ENCODE measurements at places on chromosomes 1 and 21.

GRCh38 chr1:86365896-86366295 is 30.2 kb downstream of the ODF2L start:
- no peak for DNase-seq

DNA sequence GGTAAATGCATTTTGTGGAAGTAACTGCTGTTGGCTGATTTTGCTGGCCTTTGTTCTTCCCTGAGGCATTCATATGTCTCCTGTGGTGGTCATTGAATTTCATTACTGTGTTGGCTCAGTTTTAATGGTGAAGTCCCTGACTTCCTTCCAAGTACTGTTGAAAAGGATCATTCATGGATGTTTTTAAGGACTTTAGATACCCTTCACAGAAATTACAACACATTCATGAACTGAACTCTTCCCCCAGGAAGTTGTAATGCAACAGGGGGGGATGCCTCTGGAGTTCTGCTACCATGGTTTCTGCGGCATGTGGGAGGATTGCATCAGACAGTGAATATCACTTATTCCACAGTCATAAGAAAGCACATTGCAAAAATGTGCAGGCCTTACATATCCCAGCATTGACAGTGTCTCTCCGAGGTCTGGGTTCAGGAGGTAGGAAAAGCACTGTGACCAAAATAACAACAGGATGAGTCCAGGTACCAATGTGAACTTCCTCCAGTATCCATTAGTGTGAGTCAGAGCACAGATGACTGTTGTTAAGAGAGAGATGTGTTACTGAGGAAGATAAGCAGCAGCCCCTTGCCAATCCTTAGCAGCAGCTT is 2.1 kb upstream of the RAB3GAP2 start:
- no peak for DNase-seq

DNA sequence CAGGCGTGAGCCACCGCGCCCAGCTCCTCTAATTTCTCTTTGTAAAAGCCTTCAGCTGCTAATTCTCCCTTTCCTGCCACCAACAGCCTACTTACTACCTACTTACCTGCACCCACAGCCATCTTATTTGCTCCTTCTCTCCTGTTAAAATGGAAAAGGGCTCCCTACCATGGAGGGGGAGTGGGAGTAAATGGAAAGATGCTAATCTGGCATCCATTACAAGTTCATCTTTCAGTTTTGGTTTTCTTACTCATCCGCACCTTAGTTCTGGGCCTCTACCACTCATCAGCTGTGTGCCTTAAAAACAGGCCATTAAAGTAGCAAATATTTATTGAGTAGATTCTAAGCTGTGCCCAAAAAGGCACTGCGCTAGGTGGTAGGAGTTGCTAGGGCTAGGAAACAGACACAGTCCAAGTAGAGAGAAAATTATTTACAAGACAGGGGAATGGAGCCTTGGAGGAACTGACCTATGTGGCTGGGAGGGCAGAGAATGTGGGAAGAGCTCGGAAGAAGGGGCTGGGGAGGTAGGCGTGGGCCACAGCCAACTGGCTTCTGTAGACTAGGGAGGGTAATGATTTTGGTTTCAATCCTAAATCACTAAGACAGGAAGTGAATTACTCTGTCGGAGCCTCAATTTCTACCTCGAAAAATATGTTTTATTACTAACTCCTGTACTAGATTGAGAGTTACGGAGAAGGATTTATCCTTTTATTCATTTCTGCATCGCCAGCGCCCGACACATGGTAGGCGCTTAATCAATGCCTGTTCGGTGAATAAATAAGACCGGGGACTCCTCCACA is 685 bp upstream of the DDI2 start:
- no peak for DNase-seq

DNA sequence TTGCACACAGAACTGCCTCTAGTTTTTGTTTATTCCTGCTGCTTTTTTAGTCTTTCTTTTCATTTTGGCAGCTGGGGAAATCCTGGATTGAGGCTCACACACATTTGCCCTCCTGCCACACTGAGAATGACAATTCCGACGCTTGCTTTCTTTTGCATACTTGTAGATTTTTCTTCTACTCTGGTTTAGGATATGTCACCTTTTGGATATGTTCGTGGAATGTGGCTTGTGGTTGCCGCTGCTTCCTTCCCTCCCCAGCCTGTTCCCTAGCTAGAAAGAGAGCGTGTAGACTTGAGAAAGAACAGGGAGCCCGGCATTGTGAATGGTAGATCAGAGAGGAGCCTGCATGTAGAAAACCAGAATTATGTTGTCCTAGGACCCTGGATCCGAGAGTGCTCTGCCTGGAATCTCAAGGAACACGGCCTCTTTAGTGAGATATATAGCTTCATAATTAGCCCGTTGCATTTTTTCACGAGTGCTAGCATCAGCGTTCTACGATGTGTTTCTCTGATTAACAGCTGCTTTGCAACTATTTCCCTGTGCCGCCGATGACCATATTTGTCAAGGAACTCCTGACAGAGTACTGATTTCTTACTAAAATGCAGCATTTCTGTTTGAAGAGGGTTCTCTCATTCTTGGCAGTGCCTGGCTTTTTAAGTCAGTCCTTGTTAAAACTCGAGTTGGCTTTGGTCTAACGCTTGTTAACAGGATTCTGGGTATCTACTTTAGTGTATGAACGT is 56.2 kb downstream of the PEX14 start:
- no peak for DNase-seq

DNA sequence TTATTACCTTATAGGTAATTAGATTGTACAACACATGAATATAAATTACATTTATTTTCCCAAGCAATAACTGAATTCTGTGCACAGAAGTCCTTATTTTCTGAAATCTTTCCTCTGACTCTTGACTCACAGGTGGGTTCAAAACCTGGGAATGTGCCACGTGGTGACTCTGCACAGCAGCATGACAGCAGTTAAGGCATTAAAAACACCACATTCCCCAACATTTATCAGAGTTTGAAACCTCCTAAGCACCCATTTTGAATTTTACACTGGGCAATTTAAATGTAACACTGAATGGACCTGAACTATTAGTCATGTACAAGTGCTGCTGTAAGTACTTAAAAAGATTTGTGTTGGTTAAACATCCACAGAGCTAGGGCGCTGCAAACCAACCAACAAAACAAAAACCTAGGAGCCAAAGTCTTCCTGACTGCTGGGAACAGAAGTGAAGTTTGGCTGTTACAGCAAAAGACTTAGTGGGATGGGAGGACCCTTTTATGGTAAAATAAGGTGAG is 480.6 kb upstream of the CXADR start:
- no peak for DNase-seq

DNA sequence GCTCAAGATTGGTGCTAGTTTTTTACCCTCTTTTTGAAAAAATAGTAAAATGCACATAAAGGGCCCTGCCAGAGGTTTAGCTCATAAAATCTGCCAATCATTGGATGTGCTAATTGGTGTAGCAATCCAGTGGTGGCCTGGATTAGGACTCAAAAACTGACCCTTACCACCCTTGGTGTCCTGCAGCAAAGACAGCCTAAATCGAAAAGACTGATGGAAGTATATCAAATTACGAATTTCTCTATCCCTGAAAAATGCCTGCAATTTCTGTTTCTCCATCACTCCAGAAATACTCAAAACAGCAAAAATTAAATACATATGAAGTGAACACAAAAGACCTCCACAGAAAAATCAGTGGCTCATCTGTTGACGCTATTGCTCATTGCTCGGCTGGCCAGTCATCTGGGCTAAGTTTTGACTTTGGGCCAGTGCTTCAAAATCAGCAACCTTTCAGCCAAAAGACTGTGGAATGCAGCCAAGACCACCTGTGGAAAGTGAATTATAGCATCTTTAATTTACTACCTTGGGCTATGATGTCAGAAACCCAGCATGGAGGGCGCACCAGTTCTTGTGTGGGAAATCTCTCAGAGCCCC is 30.0 kb downstream of the WLS start:
- DNase-seq, result no peak

GRCh38 chr21:44712203-44713028 is 1.0 kb upstream of the TSPEAR start:
- no peak for DNase-seq

DNA sequence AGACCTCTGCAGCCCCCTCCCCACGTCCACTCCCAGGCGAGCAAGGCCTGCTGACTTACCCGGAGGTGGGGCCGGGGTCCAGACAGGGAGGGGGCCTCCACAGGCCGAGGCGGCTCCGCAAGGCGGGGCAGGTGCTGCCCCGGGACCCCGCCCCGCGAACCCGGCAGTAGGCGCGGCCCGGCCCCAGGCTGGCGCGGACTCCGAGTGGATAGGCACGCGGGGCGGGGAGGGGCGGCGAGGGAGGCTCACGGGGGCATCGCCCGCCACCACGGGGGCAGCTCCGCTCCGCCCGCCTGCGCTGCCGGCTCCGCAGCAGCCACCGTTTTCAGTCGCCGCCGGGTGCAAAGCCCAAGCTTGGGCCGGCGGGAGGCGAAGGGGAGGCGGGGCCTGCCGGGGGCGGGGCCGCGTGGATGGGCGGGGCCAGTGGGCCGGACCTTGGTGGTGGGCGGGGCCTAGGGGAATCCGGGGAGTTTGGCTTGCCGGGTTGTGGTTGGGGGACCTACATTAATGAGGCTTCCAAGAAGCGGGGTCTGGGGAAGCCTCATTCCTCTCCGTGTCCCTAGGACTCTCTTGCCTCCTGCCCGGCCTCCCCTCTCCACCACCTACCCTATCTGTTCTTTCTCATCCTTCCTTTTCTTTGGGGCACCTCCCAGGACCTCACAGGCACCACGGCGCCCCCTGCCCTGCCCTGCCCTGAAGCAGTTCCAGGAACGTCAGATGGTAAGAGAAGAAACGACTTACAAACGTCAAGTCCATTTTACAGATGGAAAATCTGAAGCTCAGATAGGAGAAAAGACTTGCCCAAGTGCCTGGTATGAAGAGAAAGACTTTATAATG is at the start of gene RIMS3:
TSS of gene RIMS3 (minus strand) at position 348 of the 837 bp plus-strand sequence. CDS start 23,757 bp downstream, outside the sequence.
- DNase-seq, result no peak

DNA sequence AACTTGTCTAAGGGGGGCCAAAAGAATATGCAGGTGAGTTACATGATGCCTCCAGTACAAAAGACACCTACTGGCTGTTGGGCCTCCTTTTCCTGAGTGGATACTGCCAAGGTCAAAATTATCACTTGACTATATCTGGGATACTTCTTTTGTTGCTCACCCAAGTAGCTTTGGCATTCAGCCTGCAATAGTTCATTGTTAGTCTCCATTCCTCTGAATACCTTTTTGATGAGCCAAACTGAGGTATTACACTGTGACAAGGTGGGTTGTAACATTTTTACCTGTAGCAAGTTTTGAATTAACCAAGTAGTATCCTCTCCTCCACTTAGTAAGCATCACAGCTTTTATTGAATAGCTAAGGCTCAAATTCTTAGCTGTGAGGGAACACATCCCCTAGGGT is 408.0 kb downstream of the LRRIQ3 start:
- no peak for DNase-seq

GRCh38 chr1:196960854-196961253 is 16.5 kb upstream of the CFHR5 start:
- DNase-seq, result no peak

- DNase-seq, result no peak
These were observed 524.5 kb downstream of the MATN1 start for GRCh38 chr1:30198795-30199403.

GRCh38 chr1:232743999-232744398 is 61.2 kb upstream of the MAP10 start:
- DNase-seq, result no peak

- no peak for DNase-seq
These were observed 81.9 kb downstream of the EPHB2 start for GRCh38 chr1:22792396-22793160.

- no peak for DNase-seq
These were observed 14.7 kb upstream of the KCNE1 start for GRCh38 chr21:34526618-34527290.

- DNase-seq, result no peak
These were observed 104.1 kb downstream of the SLC25A24 start for GRCh38 chr1:108096089-108096488.

- DNase-seq, result no peak
These were observed 119.2 kb downstream of the CDC7 start for GRCh38 chr1:91619881-91620280.

DNA sequence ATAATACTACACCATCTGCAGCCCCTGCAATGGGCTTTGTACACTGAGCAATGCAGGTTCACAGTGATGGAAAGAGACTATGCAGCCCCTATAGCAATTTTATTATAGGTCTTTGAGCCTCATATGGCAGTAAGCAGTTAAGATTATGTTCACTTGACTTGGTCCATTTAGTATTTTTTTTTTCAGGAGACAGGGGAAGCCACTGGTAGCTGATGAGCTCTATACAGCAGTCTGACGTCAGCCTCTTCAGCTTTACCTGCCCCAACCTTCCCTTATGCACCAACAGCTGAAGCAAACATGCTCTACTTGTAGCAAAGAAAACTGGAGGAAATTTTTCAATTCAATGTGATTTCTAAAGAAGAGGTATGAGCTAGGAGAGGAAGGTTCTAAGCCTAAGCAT is 32.2 kb downstream of the AIDA start:
- DNase-seq, result no peak

GRCh38 chr1:243474136-243474881 is 218.5 kb downstream of the SDCCAG8 start:
- no peak for DNase-seq

DNA sequence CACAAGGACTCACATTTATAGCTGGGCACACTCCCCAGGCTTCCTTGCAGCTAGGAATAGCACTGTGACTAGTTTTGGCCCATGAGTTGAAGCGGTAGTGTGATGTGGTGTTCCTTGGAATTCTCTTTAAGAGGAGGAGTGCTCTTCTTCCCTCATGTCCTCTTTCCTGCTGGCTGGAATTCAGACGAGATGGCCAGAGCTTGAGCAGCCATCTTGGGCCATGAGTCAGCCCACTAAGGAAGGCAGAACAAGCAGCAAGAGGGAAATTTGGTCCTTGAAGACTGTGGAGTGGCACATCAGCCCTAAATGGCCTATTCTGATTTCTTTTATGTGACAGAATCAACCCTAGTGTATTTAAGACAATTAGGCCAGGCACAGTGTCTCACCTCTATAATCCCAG is 20.0 kb downstream of the HTR6 start:
- no peak for DNase-seq

GRCh38 chr1:52296345-52296744 is 69.7 kb downstream of the CC2D1B start:
- DNase-seq, result no peak

GRCh38 chr1:113459279-113459678 is 69.0 kb downstream of the MAGI3 start:
- DNase-seq, result no peak

DNA sequence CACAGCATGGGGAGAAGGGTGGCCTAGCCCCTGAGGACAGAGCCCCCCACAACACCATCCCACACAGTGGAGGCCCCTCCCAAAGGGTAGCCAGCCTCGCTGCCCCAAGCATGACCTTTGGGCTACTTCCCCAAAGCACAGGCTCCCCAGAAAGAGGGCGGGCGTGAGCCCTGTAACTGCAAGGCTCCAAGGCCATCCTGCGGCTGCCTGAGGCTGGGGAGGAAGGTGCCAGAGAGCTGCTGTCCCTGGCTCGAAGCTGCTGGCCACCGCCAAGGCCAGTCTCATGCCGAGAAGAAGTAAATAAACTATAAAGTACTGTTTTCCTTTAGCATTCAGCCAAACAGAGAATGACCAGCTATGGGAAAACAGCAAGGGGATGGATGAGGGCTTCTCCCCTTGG is 27.5 kb downstream of the UBASH3A start:
- no peak for DNase-seq

GRCh38 chr1:183871142-183871541 is 66.2 kb downstream of the RGL1 start:
- no peak for DNase-seq

GRCh38 chr1:97074771-97075170 is 353.2 kb downstream of the PTBP2 start:
- no peak for DNase-seq

GRCh38 chr1:31815752-31816500 is at the start of gene SPOCD1:
Gene SPOCD1, minus strand, starts transcription at chr1:31816022. Its CDS starts 689 bp downstream, at chr1:31815333.
- no peak for DNase-seq

- no peak for DNase-seq
These were observed 29.7 kb upstream of the LGALS8 start for GRCh38 chr1:236494082-236494481.
